ENCODE measurements at places on chromosomes 3 and 15.

DNA sequence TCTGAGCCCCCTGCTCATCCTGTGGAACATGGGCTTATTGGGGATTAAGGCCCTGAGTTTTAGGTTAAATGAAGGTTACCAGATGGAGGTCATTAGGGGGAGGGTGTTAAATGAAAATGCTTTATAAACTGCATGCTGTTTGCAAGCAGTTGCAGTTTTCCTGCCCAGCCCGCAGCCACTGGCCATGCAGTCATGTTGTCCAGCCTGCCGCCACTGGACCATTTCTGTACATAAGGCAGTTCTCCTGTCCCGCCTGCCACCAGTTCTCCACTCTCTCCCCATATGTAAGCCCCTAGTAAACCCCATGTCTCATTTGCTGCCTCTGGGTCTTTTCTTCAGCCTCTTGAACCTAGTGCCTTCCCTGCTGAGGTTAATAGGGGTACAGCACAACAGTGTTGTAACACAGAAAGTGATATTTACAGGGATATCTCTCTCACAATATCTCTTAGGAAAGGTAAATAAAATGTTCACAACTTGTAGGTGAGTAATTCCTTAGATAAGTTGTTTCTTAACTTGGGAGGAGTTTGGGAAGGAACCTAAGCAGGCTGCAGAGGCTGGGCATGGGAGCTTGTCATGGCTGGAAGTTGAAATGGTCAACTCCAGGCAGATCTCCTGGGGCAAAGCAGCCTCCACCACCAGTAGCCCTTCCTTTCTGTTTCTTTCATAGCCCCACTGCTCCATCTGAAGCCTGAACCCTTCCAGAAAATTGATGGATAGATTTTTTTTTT, 148.2 kb downstream of the CMSS1 start:
- no peak for DNase-seq

GRCh38 chr3:159726231-159726964, 262.2 kb upstream of the IL12A start:
- DNase-seq: no peak

- DNase-seq: no peak
Measured at GRCh38 chr15:39997031-39997430, 42.0 kb downstream of the SRP14 start.

GRCh38 chr3:184290331-184290730, 8.7 kb upstream of the PSMD2 start:
- DNase-seq: no peak

GRCh38 chr3:181265750-181266333, 276.3 kb upstream of the DNAJC19 start:
- DNase-seq: no peak

DNA sequence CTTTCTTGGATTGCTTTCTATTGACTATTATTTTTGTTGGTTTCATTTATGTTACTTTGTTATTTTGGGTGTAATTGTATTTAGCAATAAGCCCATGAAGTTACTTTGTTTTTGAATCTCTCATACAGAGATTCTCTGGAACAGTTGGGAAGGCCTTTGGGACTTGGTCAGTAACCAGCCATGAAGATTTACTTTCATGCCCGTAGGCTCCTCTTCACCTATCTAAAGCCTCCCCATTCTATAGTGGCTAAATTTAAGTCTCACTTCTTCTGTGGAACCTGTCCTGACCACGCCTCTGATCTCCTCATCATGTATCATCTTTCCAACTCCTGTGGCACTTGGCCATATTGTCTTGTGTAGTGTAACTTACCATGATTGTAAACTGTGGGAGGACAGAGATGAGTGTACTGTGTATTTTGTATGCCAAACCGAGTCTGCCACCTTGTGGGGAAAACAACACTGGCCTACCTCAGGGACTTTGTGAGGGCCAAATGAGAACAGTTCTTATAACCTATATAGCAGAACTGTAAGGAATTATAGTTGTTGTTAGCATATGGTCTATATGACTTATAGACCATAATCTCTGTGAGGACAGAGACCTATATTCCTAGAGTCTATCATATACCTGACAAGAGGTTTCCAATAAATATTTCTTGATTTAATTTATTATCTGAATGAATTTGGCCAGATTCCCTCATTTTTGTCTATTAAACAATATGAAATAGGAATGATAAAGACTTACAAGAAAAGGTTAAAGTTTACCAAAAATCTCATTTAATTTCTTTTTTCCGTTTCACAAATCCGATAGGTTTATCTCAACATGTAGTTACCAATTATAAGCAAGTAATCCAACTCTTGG, 75.0 kb downstream of the STARD9 start:
- DNase-seq: peak; percentile 58

DNA sequence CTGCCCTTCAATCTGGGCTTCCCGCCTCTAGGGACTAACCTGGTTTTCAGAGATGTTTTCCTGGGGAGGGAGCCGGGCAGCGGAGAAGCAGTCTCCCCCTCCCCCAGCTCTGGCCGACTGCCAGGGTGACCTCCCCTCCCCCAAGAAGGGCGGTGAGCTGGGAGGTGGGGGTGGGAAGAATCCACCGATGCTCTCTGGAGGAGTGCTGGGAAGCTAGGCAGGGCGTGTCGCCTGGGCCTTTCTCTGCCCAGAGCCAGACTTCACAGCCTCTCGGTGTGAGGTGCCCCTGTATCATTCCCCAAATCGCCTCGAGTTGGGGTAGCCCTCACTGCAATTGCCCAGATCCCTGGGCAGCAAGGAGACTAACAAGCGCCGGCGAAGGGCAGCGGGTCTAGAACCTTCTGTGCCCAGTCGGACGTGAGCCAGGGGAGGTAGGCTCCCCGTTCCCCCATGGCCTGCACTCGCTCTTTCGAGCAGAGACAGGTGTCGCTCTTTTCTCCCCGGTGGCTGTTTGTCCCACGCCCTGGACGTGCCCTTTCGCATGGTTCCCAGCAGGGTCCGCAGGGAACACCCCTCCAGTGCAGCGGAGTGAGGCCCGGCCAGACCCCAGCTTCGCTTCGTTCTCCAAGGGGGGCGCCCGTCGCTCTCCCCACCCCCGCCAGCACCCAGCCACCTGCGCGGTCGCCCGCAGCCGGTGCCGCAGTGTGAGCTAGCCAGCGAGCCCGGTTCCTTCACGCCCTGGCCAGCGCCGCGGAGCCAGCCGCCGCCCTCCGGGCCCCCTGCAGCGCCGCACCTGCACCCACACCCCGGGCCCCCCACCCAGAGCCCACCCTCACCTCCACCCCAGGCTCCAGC, 1.1 kb downstream of the RAB6B start:
- no peak for DNase-seq

- DNase-seq: no peak
Measured at GRCh38 chr3:46085421-46086082, 58.3 kb upstream of the XCR1 start.

- peak; percentile 43 for DNase-seq
Measured at GRCh38 chr3:32569540-32570420, 878 bp downstream of the DYNC1LI1 start.

DNA sequence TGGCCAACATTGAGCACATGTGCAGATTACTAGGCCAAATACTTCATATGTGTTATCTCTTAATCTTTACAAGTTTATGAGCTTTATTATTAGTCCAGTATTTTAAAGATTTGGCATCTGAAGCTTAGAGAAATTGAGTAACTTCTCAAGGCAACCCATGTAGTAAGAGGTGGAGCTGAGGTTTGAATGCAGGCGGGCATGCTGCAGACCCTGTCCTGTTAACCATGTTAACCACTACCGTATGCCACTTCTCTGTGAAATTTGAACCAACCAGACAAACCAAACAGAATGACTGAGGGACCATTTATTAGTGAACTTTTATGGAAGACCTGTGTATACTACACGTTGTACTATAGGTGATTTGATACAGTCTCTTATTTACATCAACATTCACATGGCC, 49.7 kb downstream of the MEF2A start:
- no peak for DNase-seq

- no peak for DNase-seq
Measured at GRCh38 chr3:159032311-159032710, 230.5 kb downstream of the MFSD1 start.

GRCh38 chr3:118501152-118501551, 533.5 kb downstream of the IGSF11 start:
- DNase-seq: no peak

DNA sequence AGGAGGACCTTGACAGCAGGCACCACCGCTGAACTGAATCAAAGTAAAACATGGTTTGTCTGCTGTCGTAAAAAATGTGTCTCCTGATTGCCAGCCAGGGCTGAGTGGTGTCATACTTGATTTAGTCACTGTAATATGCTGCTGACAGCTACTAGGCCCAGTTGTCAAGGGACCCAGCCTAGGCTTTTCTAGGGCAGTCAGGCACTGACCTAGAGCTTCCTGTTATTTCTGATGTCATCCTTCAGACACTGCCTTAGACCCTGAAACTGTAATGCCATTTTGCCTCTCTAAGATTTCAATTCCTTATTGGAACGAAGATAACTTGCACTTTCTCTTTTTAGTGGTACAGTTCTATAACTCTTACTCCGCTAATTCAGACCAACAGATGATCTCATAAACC, 2.6 kb upstream of the MRPL3 start:
- no peak for DNase-seq

DNA sequence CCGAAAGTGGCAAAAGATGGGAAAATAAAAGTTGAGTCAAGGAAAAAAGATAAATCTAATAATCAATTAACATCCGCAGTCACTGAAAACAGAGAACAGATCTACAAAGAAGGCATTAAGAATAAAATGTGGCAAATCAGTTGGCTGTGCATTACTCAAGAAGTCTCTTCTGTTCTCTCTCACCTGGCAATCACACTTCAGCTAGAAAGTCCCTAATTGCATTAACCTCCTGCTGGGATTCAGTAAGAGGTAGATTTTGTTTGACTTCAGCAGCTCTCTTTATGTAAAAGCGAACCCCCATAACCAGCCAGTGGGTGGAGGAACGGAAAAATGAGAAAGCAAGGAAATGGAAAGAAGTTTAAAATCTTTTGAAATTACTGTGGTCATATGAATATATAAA, 94.7 kb upstream of the PLXND1 start:
- DNase-seq: no peak

GRCh38 chr3:188841906-188842305, 329.9 kb upstream of the TPRG1 start:
- no peak for DNase-seq

- no peak for DNase-seq
Measured at GRCh38 chr15:36344887-36345286, 234.5 kb upstream of the CDIN1 start.

- no peak for DNase-seq
Measured at GRCh38 chr15:97189162-97189780, 771.2 kb upstream of the ARRDC4 start.

- no peak for DNase-seq
Measured at GRCh38 chr3:138351151-138351550, 2.8 kb downstream of the MRAS start.

GRCh38 chr3:5090197-5090596, 31.9 kb upstream of the ARL8B start:
- no peak for DNase-seq

- no peak for DNase-seq
Measured at GRCh38 chr3:190048932-190049441, 71.7 kb downstream of the P3H2 start.

- DNase-seq: no peak
Measured at GRCh38 chr15:84822653-84823281, 5.6 kb downstream of the ALPK3 start.

DNA sequence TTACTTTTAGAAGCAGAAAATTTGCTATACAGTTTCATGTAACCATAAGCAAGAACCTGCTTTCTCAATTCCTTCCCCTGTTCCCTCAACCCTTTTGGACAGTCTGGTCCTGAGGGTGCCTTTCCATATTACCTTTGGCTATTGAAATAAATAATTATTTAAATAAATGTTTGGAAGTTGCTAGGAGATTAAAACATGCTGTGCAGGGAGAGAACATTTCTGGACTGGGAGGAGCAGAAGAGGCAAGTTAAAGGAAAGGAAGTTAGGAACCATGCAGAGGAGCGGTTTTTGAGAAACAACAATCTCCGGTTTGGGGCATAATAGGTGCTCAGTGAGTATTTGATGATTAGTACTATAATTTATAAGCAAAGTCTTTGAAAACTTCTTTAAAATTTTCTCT, 41.8 kb downstream of the ZNF609 start:
- DNase-seq: no peak

DNA sequence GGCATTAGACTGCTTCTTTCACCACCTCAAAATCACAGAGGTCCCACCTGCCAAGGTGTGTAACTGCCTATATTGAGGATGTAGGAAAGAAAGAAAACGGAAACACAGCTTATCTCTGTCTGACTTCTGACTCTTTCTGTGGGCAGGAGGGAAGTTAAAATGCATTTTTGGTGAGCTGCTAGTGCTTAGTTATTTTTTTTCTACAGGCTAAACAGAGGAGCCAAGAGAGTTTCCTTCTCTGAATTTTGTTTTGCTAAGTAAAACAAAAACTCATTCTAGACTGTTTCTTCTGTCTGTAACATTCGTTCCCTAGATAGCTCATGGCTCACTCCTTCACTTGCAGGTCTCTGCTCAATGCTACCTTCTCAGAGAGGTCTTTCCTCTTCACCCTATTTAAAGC, 18.8 kb upstream of the AMOTL2 start:
- DNase-seq: no peak

DNA sequence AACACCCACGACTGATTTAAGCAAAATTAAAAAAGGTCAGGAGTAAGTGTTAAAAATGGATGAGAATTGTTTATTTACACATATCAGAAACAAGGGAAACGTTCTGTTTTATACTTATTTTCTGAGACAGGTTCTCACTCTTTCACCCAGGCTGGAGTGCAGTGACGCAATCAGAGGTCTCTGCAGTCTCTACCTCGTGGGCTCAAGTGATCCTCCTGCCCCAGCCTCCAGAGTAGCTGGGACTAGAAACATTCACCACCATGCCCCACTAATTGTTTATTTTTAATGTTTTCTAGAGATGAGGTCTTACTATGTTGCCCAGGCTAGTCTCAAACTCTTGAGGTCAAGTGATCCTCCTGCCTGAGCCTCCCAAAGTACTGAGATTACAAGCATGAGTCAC, 1080.3 kb downstream of the ROBO1 start:
- DNase-seq: no peak

DNA sequence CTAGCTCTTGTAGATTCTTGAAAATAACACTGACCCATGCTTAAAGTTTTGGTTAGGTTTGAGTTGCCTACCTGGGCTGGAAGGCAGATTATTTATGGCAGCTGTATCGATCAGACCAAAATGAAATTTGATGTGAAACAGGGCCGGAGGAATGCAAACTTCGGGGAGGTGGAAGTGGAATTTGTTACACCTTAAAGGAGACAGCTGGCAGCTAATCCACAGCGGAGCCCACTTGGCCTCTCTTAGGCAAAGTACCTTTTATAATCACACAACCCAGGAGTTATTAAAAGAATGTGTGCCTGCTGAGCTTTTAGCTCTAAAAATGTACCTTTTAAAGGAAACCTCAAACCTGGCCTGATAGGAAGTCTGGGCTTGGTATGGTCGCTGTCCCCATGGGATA, 250.9 kb upstream of the TPM1 start:
- no peak for DNase-seq

- no peak for DNase-seq
Measured at GRCh38 chr3:144221761-144222160, 250.1 kb downstream of the DIPK2A start.

DNA sequence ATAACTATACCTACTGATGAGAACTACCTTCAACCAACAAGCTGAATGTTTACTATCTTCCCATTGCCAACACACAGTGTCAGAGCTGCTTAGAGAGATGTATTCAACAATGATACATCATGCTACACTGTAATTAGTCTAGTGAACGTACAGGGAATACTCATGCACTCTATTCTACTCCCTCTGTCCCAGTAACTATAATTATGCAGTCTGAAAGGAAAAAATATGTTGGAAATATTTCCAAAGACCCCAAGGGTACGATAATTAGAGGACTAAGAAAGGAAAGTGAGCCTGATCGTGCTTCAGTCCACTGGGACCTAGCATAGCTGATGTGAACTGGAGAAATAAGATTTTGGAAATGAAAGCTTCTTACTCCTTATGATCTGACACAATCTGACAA, 36.9 kb upstream of the FSIP1 start:
- DNase-seq: no peak
